ENCODE measurements at places on chromosomes 1 and 21.

- no peak for DNase-seq
Measured at GRCh38 chr1:94042388-94042787, 78.6 kb downstream of the ABCA4 start.

- DNase-seq = no peak
Measured at GRCh38 chr21:17725339-17725738, 93.8 kb downstream of the C21orf91 start.

DNA sequence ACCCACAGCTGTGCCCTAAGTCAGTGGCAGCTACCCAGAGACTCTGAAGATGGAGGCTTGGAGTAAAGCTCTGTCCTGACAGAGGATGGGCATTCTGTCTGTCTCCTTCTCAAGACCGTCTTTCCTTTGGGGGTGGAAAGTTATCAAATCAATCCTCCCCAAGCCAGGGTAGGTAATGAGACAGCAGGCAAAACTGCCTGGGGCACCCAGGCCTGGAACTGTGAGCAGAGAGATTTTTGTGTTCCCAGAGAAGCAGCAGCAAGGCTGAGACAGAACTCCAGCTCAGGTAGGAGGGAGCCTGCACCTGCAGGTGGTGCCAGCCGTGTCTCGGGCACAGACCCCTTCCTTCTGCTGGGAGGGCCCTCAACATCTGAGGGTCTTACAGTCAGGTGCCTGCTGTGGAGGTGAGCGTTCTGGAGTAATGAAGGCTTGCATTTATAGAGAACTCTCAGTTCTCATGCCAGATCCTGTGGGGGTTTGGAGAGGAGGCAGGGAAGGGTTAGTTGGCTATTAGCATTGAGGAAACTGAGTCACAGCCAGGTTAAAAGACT is 95.6 kb downstream of the RIPK4 start:
- DNase-seq = no peak

DNA sequence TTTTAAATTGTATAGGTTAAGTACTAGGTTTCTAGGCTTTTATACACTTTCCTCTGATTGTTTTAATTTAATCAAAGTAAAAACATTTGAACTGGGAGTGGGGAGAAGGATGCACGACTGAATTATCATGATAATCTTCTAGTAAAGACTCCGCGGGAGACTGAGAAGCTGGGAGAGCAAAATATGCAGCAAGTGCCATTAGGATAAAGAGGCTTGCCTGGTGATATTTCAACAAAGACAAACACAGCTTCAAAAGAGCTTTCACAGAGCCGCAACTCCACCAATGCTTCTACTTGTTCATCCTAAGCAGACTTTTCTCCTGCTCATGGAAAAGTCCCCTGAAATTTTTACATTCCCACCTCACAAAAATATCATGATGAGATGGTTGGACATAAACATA is 239.0 kb upstream of the PTBP2 start:
- no peak for DNase-seq

- no peak for DNase-seq
Measured at GRCh38 chr1:1946540-1946939, 27.5 kb upstream of the TMEM52 start.

- peak; percentile 14 for DNase-seq
Measured at GRCh38 chr1:197526736-197527371, 248.4 kb downstream of the DENND1B start.

Data from activated CD4-positive, alpha-beta T cell treated with anti-CD3 and anti-CD28 coated beads, Interleukin-2, amount 50 U/mL, for 16 hours (primary cell).